ENCODE measurements at places on chromosomes 12 and 14.
A peak's percentile ranks its signal among the peaks of the same experiment; 100 is the strongest.

DNA sequence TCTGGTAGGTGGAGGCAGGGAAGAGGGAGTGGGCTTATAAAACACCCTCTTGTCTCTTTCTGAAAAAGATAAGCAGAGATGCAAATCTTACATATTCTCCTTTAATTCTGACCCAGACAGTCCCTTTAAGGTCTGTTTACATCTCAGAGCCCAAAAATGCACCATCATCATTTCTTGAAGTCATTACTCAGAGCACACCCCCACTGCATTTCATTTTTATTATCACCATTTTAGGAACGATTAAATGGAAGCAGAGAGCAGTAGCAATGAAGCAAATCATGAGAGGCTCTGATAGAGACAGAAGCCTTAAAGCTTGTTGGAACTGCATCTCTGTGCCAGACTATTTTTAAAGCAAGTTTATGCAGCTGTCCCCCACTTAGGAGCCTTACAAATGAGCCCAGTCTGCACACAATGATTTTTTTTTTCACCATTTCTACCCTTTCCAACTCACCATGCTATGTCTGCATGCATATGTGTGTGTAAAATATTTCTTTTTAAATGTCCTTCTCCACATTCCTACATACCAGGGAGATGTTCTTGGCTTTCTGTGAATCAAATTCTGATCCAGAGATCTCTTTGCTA lies 311.0 kb downstream of the GRIN2B start:
- DNase-seq = no peak

- DNase-seq = no peak
These were observed 91.9 kb downstream of the TMEM132D start for GRCh38 chr12:129811963-129812362.

DNA sequence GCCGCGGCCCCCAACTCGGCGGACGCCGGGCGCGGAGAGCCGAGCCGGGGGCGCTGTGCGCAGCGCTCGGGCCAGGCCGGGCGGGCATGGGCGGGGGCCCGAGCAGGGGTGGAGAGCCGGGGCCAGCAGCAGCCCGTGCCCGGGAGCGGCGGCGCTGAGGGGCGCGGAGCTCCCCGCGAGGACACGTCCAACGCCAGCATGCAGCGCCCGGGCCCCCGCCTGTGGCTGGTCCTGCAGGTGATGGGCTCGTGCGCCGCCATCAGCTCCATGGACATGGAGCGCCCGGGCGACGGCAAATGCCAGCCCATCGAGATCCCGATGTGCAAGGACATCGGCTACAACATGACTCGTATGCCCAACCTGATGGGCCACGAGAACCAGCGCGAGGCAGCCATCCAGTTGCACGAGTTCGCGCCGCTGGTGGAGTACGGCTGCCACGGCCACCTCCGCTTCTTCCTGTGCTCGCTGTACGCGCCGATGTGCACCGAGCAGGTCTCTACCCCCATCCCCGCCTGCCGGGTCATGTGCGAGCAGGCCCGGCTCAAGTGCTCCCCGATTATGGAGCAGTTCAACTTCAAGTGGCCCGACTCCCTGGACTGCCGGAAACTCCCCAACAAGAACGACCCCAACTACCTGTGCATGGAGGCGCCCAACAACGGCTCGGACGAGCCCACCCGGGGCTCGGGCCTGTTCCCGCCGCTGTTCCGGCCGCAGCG lies 639 bp downstream of the FZD10 start:
- DNase-seq = no peak

DNA sequence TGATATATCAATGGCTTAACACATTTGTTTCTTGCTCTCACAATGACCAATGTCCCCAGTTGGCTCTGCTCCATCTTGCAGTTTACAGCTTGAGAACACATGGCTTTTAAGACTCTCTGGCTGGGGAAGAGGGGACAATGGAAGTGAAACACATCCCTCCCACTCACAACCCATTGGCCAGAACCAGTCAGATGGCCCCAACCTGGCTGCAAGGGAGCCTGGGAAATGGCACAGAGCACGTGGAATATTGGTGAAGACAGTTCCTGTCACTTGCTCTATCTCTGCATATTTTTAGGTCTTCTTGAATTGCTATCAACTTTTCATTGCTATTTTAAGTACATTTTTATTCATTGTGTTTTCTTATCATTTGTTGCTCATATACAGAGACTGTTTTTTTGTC lies 345.4 kb downstream of the MED13L start:
- no peak for DNase-seq

DNA sequence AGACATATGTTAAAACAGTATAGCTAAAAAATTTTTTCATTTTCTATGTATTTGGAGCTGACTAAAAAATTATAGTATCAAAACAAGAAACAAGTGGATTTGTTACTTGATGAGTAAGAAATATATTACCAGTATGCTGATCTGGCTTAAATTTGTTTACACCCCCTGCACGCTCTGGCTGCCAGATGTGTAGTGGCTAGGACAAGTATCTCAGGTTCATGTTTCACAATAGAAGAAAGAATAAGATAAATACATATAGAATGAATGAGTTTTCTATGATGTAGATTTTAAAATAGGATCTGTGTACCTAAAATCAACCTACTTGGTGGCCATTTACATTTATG lies 13.1 kb downstream of the NAA30 start:
- no peak for DNase-seq

- no peak for DNase-seq
These were observed 17.3 kb downstream of the COX14 start for GRCh38 chr12:50129290-50129689.

DNA sequence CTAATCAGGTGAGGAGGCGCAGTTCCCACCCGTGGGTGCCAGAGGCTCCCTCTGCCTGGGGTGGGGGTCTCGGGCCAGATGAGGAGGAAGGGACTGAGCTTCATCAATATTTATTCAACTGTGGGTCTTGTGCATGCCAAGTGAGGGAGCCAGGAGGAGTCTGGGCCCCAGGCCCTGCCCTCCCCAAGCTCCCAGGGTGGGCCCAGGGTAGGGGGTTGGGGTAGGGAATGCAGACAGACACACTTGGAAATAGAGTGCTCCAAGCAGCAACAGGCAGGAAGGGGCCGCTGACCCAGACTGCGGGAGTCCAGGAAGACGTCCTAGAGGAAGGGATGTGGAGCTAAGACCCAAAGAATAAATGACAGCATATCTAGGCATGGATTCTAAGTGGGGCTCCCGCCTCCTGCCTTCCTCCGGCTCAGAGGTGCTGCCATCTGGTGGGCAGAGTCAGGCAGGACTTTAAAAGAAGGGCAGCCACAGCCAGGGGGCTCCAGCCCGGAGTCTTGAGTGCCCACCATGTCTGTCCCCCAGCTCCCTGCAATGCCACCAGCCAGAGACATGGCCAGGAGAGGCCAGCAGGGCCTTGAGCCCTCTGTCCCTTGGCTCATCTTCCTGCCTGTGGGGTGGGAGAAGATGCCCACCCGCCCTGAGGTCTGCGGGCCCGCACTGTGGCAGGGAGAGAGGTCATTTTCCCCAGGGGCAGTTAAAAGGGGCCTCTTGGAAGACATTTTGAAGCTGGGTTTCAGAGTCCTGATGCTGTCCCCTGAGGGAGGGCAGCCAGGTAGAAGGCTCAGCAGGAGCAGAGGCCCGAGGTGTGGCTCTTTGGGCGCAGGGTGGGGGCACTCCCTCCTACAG lies 70.1 kb downstream of the PHETA1 start:
- DNase-seq = no peak

DNA sequence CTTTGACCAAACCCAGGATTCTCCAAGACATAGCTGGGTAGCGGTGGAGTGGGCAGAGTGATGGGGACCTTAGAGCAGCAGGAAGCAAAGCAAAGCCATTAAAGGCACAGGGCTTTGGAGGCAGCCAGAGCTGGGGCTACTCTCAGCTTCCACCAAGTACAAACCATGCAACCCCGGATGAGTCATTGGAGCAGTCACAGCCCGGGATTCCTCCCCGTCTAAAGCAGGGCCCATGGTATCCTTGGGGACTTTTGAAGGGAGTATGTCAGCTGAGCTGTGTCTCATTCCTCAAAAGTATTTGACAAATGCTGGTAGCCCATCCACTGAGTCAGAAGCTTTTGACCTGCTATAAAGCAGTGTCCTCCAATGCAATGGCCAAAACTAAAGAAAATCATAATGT lies 9.7 kb upstream of the IFI27 start:
- no peak for DNase-seq

DNA sequence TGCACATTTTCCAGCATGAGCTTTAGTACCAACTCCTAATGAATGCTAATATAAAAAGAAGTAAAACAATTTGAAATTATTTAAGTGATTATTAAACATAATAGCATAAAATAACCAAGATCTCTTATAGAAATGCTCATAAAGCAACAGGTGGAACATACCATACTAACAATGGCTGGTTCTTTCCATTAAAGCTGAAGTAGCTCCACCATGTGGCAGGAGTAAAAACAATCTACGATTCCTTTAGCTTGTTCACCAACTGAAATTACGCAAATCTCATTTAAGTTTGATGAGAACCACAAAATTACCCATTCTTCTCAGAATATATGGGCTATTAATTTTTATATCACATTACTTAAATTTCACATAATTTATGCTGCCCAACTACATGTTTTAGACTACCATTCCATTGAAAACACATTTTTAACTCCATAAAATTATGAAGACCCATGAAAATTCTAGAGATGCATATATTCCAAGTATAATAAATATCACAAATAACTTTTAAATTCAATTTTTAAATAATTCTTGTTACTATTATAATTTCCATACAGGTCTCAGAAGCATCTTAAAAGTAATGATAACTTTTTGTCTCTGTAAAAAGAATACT lies 213.6 kb downstream of the DAD1 start:
- DNase-seq = no peak

DNA sequence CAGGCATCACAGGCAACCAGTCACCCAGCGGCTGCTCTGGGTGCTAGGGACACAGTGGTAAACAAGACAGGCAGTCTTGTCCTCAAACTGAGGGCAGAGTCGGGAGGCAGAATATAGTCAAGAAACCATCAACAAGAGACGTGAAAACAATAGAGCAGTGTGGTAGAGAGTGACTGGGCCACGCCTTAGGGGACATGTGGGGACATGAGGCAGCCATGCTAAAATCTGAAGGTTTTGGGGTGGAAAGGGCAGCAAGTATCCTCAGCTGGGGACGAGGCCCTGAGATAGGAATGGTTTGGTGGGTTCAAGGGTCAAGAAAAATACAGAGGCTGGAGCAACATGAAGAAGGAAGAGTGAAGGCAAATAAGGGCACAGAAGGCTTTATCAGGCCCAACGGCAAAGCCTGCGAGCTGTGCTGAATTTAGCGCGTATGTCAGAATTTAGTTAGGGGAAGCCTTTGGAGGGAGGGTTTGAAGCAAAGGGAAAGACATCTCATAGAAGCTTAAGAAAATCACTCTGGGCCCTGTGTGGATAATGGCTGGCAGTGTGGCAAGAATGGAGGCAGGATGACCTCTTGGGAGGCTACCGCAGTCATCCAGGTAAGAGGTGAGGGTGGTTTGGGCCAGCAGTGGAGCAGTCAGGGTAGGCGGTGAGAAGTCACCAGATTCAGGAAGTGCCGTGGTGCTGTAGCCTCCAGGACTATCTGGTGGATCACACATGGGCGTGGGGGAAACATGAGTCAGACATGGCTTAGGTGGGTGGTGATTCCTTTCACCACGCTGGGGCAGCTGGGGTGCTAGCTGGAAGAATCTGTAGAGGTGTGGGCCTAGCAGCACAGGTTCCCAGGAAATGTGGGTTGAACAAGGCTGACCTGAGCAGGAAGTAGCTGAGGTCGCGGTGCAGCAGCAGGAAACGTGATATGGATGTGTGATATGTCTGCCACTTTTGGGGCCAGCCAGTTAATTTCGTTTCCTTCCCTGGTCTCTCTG lies 3.0 kb downstream of the EVL start:
- peak; percentile 83 for DNase-seq

DNA sequence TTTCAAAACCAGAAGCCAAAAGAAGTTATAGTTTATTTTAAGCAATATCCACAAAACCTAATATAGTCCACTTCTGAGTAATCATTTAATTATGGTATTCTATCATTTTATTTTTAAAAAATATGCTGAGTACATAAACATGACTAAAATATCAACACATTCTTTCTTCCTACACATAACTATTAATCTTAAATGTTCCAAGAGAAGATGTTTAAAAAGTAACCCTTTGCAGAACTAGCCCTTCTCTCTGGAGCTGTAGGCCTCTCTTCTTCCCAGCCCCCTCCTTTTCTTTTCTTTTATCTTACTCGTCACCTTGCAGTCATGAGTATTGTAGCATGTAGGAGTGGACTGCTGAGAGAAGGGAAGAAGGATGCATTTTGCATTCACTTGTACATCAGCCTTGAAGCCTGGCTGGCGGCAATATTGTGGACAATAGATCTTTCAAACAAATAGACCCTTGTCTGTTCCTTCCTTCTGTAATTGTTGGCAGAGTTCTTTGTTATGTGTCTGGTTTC lies 941.9 kb downstream of the NRXN3 start:
- no peak for DNase-seq

All from activated T-helper 1 cell treated with Interleukin-2 at 50 U/mL for 16 hours (primary cell).